Activated T-cell treated with anti-CD3 and anti-CD28 coated beads, Interleukin-2, amount 50 U/mL, for 4 hours (primary cell): ENCODE measurements at places on chromosomes 1 and 21.
A peak's percentile ranks its signal among the peaks of the same experiment; 100 is the strongest.

DNA sequence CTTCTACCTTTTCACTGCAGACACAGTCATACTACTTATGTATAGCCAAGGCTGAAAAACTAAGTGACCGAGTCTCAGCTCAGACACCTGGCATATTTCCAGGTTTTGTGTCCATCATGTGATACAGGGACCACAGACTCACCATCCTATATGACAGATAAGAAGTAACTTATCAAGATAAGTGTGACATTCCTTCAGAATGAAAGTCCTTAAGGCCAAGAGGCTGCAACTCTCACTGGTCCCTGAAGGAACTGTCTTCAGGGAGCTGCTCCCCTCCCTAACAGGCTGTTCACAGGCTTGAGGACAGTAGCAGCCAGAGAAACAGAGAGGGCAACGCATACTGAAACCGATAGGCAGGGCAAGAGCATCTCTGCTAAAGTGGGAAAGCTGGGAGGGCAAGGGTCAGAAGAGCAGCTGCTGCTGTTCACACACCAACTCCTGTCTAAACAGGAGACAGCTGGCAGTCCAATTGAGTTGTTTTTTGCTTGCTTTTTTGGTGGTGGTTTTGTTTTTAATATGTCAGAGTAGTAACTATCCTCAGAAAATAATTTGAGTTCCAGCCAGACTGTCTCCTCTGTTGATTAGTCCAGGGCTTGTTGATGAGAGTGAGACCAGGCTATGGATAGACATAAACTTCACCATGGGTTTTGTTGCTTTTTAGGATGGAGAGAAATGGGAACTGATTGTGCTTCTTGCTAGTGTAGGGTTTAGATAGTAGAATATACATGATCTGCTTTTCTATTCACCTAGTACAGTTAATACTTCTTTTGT, 67.7 kb downstream of the MACF1 start:
- DNase-seq, result no peak

- no peak for DNase-seq
Measured at GRCh38 chr1:61740751-61741700, 1.3 kb upstream of the PATJ start.

- DNase-seq, result peak; percentile 55
Measured at GRCh38 chr1:78676347-78676982, 26.8 kb downstream of the IFI44 start.

DNA sequence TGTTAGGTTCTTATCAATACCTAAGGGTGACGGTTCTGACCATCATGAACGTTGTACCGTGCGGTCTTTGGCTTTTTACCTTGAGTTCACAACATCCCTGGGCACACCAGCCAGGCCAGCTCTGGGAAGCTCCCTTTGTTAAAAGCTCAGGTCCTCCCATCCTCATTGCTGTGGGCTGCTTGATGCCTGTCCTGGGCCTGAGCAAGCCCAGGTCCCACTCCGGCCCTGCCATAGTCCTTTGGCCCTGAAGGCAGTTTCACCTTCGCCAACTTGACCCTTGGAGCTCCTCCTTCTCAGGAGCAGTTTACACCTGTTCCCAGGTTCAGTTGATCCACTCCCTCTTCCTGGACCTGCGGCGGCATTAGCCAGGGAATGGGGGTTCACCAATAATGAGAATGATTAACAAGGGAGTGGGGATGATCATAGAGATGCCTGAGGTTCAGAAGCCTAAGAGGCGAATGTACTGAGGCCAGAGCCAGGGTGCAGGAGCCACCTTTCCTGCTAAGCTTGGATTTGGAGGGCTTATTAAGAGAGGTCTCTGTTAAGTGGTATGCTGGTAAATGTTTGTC, 40.2 kb downstream of the DHCR24 start:
- DNase-seq, result no peak

- DNase-seq, result no peak
Measured at GRCh38 chr1:47468709-47469389, 31.0 kb downstream of the FOXD2 start.

- DNase-seq, result no peak
Measured at GRCh38 chr1:234148350-234148749, 224.9 kb upstream of the COA6 start.

DNA sequence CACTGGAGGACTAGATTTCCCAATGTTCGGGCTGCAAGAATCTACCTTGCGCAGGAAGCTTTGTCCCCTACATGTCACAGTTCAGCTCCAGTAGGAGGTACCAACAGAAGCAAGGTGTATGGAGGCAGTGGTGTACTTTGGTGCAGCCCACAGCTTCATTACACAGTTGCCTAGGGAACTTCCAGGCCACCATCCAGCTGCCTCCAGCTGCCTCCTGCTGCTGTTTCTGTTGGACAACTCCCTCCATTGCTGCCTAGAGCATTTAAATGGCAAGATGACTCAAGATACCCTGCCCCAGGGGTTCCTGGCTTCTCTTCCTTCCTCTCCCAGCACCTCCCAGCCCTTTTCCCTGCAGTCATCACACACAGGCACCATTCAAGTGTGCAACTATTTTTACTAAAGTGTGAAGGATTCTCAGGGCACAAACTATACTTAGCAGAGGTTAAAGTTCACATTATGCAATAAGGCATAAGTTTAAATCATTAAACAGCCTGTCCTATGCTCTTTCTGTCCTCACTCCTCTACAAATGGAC, 39.0 kb upstream of the ATP1A1 start:
- no peak for DNase-seq

DNA sequence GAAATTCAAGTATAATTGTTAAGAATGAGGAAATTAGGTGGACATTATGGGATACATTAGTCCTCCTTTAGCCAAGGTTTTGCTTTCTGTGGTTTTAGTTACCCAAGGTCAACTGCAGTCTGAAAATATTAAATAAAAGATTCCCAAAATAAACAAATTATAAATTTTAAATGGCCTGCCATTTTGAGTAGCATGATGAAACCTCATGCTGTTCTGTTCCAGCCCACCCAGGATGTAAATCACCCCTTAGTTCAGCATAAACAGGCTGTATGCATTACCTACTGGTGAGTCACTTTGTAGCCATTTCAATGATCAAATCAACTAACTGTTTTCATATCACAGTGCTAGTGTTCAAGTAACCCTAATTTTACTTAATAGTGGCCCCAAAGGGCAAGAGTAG, 132.5 kb upstream of the LYPLAL1 start:
- DNase-seq, result no peak

DNA sequence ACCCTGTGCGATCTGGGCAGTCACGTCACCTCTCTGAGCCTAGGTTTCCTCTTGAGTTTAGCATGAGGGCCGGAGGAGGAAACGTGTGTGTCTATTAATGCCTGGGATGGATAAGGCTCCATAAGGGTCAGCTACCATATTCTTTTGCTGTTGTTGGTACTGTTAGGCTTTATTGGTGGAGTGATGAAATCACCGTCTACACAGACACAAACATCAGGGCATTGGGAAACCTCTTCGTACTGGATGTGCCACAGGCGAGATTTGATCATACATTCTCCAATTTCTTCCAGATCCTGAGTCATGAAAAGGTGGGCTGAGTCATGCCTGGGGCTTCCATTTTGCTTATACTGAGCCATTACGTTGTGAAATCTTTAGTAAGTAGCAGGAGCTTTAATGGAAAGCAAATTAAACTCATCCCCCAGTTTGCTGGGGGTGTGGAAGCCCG, 24.9 kb upstream of the GRHL3 start:
- DNase-seq, result no peak

GRCh38 chr1:199223936-199224335, 585.1 kb downstream of the PTPRC start:
- DNase-seq, result no peak

DNA sequence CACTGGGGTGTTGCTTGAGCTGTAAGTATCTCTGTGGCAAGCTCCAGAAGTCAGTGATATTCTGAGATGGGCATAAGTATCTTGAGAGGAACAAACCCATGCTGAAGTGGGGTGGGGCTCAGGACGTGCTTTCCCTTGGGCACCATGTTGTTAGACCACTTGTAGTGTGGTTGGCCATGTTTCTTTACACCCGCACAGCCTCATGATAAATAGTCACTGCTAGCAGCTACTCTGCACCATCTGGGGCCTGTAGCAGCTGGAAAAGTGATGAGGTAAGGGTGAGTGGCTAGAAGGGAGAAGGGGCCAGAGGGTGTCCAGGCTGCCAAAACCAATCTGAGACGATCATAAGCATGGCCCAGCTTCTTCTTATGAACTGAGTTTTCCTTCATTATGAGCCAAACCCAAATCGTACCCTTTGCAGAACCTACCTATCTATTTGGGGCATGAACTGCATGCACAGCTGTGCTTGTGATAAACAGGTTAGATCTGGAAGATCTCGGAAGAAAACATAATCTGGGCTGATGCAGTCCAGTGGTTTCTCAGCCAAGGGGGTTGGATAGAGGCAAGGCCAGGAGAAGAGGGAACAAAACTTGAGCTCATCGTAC, 91.9 kb upstream of the IRF2BP2 start:
- DNase-seq, result no peak

DNA sequence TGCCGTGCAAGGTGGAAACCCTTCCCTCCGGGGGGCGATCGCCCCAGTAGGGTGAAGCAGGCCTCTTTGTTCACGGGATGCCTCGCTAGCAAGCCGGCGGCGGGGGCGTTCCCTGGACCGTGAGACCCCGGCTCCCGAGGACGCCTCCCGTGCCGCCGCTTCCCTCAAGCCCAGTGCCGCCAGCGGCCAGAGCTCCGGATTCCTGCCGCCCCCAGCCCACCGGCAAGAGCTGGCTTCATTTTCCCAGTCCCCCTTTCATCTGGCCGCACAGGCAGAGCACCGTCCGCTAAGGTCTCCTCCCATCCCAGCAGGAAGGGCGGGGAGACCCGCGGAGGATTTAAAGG, 16.3 kb downstream of the IER5 start:
- peak; percentile 35 for DNase-seq

- DNase-seq, result no peak
Measured at GRCh38 chr1:243748706-243749283, 101.2 kb downstream of the AKT3 start.

DNA sequence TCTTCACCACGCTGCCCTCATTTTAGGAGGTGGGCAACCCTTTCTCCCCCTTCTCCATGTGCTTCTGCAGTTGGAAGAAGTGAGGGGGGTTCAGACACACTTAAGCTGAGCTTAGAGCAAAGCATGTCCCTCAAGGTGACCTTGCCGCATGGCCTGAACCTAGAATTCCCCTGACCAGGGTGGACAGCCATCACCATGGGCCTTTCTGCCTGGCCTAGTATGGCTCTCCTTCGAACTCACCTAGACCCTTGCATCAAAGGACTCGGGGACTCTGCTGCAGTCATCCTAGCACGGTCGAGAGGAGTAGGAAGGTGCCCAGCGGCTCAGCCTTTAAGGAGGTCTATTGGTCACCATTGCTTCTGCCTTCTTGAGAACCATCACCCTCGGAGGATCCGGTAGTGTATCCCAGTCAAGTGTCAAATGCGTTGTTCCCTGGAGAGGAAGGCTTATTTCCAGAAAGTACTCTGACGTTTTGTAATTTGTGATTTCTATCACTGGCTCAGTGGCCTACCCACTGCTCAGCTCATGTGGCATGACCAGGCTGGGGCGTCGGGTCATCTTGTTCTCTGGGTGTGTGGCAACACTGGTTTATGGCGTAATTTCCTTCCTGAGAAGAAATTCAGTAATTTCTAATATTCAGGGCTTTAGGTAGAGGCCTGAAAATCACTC, at the start of gene KCNE1:
Gene KCNE1 (minus strand): TSS at position 424 of the 669 bp plus-strand sequence. CDS start 62,576 bp downstream, outside the sequence.
- no peak for DNase-seq

GRCh38 chr1:100413035-100413434, 60.7 kb downstream of the CDC14A start:
- DNase-seq, result no peak

GRCh38 chr1:158115126-158115525, 65.6 kb upstream of the CD1D start:
- no peak for DNase-seq

DNA sequence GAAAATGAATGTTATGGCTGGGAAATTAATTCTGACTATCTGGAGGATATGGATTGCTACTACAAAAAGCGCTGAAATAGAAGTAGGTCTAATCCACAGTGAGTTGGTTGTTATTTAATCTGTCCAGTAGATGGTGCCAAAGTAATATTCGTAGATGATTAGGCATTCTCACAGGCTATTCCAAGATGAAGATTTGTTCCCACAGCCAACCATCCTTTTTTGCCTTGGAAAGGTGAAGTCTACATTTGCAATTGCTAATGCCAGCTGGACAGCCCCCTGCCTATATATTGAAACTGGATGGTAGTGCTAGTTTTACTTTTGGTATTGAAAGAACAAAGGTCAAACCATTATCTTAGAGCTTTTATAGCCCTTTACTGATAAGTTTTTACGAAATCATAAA, 43.8 kb downstream of the RBM11 start:
- no peak for DNase-seq

DNA sequence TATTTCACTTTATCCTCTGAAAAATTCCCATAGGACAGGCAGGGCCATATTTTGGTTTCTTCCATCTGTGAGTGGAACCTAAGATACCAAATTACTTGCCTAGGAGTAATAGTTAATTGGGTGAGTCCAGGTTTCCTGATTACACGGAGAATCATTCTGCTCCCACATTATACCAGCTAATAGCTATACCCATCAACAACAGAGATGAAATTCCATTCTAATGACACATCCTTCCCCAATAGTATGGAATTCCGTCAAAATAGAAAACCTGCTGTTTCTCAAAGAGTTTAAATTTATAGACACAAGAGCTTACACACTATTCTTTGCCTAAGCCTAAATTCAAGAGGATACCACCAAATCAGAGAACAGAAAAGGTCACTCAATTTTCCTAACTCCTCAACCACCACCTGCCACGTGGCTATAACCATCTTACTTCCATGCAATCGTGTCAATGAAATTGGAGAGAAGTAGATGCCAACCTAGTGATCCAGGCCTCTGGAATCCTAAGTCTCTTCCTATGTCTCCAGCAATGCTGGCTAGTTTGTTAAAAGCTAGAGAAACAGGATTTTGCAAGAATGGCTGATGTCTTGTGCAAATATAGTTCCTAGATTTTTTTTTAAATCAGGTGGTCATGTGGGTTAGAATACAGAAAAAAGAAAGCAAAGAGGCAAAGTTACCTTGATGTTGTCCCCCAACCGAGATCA, 6.2 kb downstream of the PPT1 start:
- no peak for DNase-seq

GRCh38 chr1:93021539-93022134, 57.4 kb upstream of the MTF2 start:
- no peak for DNase-seq

GRCh38 chr1:235507623-235508022, 3.4 kb upstream of the B3GALNT2 start:
- no peak for DNase-seq

GRCh38 chr1:73674945-73675561, 522.9 kb downstream of the LRRIQ3 start:
- DNase-seq, result no peak

GRCh38 chr21:34311561-34312330, 52.1 kb upstream of the KCNE2 start:
- DNase-seq, result no peak

GRCh38 chr1:25544819-25545218, 1.4 kb downstream of the LDLRAP1 start:
- no peak for DNase-seq

- DNase-seq, result no peak
Measured at GRCh38 chr1:32972814-32973428, 8.3 kb upstream of the RNF19B start.

DNA sequence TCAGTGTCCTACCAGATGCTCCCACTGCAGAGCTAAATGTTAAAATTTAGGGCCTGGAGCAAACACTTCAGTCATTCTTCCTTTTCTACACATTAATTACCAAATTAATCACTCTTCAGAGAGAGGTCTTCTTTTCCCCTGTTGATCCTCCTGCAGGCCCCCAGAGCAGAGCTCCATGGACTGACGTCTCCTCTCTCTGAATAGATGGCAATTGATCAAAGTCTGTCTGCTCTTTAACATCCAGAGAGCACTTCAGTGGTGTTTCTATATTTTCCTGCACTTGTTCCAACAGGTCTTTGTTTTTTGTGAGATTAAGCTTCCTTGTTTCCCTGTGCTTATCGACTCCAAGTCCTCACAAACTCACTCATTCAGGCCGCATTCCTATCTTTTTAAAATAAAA, 239.3 kb downstream of the SIPA1L2 start:
- no peak for DNase-seq
